ENCODE measurements at places on chromosomes 1 and 21. TPM values are rescaled to one million over a fixed set of nuclear protein-coding genes. Genes with fewer than 3 reads are reported as not detected.
A peak's percentile ranks its signal among the peaks of the same experiment; 100 is the strongest.

The RCAN1 gene
- 59.6 TPM for total RNA-seq

The MCOLN2 gene
- total RNA-seq: 0.32 TPM

The SLC44A5 gene
- total RNA-seq: not detected

The MYOG gene
- total RNA-seq: not detected

The LRIG2 gene
- total RNA-seq: 11.5 TPM

The IFNLR1 gene
- 0.43 TPM for total RNA-seq

GRCh38 chr1:113140588-113141446, 67.8 kb downstream of the LRIG2 start:
- DNase-seq: no peak

DNA sequence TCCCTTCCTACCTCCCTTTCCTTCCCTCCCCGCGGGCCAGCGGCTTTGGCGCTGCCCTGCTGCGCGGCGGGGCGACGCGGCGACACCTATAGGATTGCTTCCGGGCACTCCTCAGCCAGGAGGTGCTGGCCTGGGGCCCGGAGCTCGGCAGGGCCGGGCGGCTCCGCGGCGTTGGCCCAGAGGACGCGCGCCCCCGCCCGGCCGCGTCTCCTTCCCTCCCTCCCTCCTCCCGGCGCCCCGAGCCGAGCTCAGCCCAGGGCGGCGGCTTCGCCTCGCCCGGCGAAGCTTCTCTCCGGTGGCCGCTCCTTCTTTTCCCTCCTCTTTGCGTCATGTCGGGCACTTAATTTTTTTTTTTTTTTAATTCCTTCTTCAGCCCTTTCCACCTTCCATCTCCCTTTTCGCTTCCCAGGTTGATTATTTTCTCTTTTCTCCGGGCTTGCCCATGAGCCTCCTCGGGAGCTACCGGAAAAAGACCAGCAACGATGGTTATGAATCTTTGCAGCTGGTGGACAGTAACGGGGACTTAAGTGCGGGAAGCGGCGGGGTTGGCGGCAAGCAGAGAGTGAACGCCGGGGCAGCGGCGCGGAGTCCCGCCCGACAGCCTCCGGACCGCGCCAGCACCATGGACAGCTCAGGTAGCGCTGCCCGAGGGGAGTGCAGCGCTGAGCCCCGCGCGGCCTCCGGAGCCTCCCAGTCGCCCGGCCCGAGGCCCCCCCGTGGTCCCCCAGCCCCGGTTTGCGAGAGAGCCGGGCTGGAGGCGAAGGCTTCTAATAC, at the start of gene DNAJC6:
TSS of gene DNAJC6 (plus strand) at position 240 of the 774 bp plus-strand sequence. CDS start at position 443, 203 bp downstream.
- peak; percentile 92 for DNase-seq

- DNase-seq: no peak
Observed at GRCh38 chr1:67696708-67697107, 11.7 kb downstream of the GADD45A start.

GRCh38 chr1:212587016-212587887, 21.3 kb upstream of the ATF3 start:
- DNase-seq: no peak

- no peak for DNase-seq
Observed at GRCh38 chr1:224067621-224068457, 46.1 kb upstream of the FBXO28 start.
